ENCODE measurements at places on chromosomes 5 and 9.

GRCh38 chr9:13919401-13919800 lies 394.5 kb downstream of the NFIB start:
- DNase-seq = no peak

DNA sequence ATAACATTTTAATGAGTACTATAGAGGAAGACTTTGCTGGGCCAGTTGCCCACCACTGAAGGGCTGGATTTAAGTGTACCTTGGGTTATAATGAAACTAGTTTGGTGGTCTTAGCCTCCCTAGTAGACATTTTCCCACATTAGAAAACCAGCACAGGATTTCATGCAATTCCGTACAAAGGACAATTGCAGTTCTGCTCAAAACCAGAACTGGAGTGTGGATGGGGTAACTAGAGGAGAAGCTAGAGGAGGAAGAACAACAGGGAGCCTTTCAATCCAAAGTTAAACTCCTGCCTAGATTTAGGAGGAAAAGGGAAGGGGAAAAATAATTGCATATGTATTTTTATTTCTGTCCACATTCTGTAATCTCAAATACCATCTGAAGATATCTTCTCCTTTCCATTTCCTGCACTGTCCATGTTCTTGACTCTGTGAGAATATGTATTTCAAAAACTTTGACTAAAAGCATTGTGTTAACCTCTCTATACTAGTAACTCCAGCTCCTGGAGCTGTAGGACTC lies 97.5 kb upstream of the SSBP2 start:
- DNase-seq = no peak

GRCh38 chr5:76081811-76082771 lies 1.1 kb upstream of the SV2C start:
- DNase-seq = no peak

- DNase-seq = peak; percentile 72
Measured at GRCh38 chr9:136023410-136024225, 62.4 kb upstream of the UBAC1 start.

- DNase-seq = no peak
Measured at GRCh38 chr5:151923866-151924476, 680 bp downstream of the GLRA1 start.

GRCh38 chr5:160629003-160629402 lies 207.3 kb downstream of the PTTG1 start:
- DNase-seq = no peak

DNA sequence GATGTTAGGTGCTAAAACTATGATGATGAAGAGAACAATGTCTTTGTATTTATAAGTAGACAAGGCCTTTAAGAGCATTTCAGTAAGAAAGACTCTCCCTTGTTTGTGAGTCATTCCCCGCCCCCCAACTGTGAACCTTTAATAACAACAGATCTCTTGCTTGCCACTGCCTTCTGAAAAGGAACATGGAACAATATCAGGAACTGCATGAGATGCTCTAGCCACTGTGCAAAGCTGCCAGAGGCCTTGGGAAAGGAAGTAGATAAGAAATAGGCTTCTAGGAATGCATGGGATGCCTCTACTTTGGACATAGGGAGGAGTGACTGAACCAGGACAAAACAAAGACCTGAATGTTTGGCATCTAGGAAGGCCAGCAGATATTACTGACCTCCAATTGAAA lies 296.1 kb upstream of the MPDZ start:
- DNase-seq = no peak

DNA sequence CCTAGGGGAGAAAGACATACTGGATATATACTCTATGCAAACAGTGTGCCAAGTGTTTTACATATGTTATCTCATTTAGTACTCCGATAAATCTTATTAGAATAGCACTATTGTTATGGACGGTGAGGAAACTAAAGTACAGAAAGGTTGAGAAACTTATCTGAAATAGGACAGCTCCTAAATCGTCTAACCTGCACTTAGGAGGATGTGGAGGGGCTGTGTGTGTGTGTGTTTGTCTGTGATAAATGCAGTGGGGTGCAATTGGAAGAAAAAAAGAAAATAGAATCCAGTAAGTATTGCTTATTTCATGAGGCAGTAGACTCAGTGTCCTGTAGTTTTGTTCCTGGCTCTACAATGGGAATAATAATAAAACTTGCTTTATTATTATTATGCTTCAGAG lies 106.4 kb upstream of the IL6ST start:
- DNase-seq = no peak

- no peak for DNase-seq
Measured at GRCh38 chr9:30774326-30774725, 1610.1 kb upstream of the ACO1 start.

DNA sequence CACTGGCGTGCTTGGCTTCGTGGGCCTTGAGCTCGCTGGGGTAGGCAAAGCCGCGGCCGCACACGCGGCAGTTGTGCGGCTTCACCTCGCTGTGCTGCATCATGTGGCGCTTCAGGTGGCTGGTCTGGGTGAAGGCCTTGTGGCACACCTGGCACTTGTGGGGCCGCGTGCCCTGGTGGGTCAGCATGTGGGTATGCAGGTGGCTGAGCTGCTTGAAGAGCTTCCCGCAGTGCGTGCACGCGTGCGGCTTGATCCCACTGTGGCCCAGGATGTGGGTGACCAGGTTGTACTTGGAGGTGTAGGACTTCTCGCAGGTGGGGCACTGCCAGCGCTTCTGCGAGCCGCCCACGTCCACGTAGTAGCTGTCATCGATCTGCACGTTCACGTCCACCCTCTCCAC lies 46.8 kb downstream of the ZNF366 start:
- no peak for DNase-seq

GRCh38 chr5:172700365-172701290 lies 59.6 kb downstream of the NEURL1B start:
- no peak for DNase-seq

DNA sequence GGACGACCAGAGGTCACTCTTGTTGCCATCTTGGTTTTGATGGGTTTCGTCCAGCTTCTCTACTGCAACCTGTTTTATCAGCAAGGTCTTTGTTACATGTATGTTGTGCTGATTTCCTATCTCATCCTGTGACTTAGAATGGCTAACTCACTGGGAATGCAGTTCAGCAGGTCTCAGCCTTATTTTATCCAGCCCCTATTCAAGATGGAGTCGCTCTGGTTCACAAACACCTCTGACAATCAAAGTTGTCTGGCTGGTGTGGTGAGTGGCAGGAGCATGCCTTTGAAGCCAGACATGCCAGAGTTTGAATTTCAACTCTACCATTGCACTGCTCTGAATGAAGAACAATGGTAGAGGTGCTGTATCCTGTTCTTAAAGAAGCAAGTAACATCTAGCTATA lies 253.8 kb downstream of the CHSY3 start:
- no peak for DNase-seq

GRCh38 chr9:19488721-19489120 lies 79.9 kb downstream of the ACER2 start:
- no peak for DNase-seq

- DNase-seq = peak; percentile 43
Measured at GRCh38 chr9:545480-545879, 296.0 kb upstream of the DMRT1 start.

DNA sequence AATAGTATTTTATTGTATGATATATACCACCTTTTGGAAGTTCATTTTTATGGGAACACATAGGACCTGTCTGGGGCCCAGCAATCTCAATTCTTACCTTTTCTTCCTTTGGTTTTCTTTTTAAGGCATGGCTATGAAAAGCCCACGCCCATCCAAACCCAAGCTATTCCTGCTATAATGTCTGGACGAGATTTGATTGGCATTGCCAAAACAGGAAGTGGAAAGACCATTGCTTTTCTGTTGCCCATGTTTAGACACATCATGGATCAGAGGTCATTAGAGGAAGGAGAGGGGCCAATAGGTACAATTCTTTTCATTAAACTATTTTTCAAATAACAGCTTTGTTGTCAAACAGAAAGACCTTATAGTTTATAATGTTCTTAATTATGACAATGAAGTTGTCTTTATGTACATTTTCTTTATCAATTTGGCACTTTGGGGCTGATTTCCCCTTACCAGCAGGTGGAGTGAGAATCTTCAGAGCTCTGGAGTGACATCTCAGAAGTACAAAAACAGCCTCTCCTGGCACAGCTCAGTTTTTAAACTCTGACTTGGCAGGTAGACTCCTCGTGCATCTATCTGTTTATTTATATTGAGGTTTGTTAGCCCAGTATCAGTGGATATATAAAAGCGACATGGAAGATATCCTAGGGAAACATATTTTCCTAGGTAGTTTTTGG lies 25.8 kb downstream of the DDX46 start:
- no peak for DNase-seq

DNA sequence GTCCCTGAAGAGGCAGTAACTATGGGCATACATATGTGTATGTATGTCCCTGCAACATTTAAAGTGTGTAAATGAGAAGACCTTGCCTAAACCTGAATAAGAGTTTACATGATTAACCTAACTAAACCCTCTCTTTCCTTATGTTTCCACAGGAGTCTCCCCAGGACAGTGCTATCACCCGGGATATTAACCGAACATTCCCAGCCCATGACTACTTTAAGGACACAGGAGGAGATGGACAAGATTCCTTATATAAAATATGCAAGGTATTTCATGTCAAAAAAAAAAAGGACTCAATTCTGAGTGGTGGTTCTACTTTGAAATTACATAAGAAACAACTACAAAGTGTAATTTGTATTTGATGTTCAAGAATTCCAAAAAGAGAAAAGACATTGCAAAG lies 31.7 kb downstream of the GPR21 start:
- no peak for DNase-seq

- DNase-seq = peak; percentile 33
Measured at GRCh38 chr9:26856413-26857032, 36.1 kb downstream of the CAAP1 start.

GRCh38 chr5:145824040-145824439 lies 11.1 kb downstream of the PRELID2 start:
- no peak for DNase-seq

DNA sequence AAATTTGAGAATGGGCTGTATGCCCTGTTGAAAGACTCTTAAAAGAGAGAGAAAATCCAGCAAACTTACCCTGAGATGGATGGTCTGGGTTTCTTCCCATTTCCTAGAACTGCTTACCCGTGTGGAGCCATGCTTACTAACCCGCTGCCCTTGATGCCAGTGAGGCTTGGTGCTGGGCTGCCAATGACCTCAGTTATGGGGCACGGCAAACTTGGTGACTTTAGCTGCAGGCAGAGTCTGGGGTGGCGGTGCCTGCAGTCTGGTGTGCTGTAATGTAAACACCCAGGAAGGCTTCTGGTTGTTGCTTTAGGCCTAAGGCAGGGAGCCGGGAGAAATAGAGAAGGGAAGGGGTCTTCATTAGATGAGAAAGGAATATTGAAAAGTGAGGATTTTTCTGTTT lies 7.3 kb upstream of the TENT4A start:
- no peak for DNase-seq

DNA sequence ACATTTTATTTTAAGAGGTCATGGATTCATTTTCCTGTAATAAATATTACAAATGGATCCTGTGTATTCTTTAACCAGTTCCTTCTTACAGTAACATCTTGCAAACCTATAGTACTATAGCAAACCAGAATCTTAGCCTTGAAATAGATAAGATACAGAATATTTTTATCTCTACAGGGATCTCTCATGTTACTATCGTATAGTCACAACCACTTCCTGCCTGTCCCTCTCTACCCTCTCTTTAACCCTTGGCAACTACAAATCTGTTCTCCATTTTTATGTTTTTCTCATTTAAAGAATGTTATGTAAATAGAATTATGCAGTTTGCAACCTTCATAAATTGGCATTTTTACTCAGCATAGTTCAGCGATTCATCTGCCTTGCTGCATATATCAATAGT lies 454.0 kb downstream of the DIRAS2 start:
- DNase-seq = no peak

GRCh38 chr5:35644543-35644942 lies 26.9 kb downstream of the SPEF2 start:
- no peak for DNase-seq

DNA sequence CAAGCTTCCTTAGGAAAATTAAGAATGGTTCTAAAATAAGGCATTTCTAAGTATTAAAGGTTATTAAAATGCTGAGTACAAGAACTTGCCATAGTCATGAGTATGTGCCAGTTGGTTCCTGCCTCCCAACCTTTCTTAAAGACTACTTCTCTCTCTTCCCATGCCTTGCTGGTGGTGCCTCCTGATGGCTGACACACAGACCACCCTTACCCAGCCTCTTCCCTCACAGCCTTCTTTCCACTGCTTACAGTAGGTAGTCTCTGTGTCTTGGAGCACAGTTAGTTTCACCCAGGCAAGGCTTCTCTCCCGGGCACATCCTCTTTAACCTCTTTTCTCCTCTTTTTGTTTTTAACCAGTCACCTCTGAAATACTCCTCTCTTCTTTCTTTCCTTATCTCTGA lies 20.6 kb upstream of the GPR150 start:
- DNase-seq = no peak
